ENCODE measurements at places on chromosomes 3 and 15. TPM values are rescaled to one million over a fixed set of nuclear protein-coding genes. Genes with fewer than 3 reads are reported as not detected.
A peak's percentile ranks its signal among the peaks of the same experiment; 100 is the strongest.

DNA sequence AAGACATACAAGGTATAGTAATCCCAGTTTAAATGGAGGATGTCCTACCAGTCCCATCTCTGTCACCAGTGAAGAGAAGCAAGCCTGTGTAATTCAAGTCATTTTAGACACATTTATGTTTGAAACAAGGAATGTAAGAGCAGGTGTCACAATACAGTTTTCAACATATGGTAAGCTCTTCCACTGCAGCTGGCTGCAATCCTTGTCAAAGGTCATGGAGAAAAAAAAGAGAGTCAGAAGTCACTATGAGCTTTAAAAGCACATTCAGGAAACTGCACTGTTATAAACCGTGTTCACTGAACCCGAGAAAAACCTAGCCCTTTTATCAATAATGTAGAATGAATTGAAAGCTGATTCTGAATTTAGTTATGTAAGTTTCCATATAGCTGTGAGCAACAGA lies 206.4 kb downstream of the NAALADL2 start:
- DNase-seq, result no peak
- H3K36me3 ChIP-seq, result no peaks in the 10 kb centered on the region
- H3K4me3 ChIP-seq, result no peak overlapping the region
- no peaks in the 10 kb centered on the region for H3K27me3 ChIP-seq
- H3K4me1 ChIP-seq, result no peaks in the 10 kb centered on the region
- no peak overlapping the region for H3K27ac ChIP-seq

- peak within 1 kb of the TSS; percentile 6 for H3K4me3 ChIP-seq
- no peaks in the 10 kb centered on the region for H3K36me3 ChIP-seq
These were observed at the start of gene HGD for GRCh38 chr3:120682095-120682681. TSS of gene HGD (minus strand) at chr3:120682239. CDS start at chr3:120682111, 128 bp downstream.

DNA sequence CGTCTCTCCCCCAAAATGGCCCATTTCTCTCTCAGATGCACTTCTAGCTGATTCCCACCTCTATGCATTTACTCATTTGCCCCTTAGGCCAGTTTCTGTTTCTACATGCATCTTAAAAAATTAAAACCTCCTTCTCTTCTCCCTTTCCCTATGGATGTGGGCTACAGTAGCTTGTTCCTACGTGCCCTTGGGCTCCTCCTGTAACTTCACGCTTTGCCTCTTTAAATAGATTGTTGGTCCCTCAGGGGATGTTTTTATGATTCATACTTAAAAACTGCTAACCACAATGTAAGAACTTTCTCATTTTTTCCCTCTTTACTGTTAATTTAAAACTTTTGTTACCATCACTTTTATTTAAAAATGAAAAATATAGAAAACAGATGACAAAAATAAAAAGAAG lies 185.6 kb upstream of the MRPL3 start:
- H3K36me3 ChIP-seq, result no peaks in the 10 kb centered on the region
- no peaks in the 10 kb centered on the region for H3K27me3 ChIP-seq
- no peaks in the 10 kb centered on the region for H3K4me1 ChIP-seq
- no peak for DNase-seq

DNA sequence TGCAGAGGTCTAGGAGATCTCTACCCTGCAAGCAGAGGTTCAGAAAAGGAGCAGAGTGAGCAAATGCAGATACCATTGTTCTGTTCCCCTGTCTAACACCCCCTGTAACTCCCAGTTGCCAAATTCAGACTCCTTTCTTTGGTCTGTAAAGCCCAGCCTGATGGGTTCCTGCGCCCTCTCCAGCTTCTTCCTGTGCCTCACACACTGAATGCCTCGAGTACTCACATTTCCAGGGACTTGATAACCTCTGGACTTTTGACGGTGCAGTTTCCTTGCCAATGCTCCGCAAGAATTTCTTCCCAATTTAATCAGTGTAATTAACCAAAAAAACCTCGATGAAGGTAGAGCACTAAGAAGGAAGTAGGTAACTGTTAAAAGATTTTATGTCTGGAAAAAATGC lies 19.3 kb downstream of the PDE8A start:
- H3K27ac ChIP-seq, result no peak overlapping the region
- no peaks in the 10 kb centered on the region for H3K27me3 ChIP-seq
- H3K36me3 ChIP-seq, result no peaks in the 10 kb centered on the region
- no peak for DNase-seq
- H3K4me1 ChIP-seq, result peaks cover 10% of the 10 kb centered on the region
- H3K4me3 ChIP-seq, result no peak overlapping the region

- H3K4me3 ChIP-seq, result no peak overlapping the region
- peaks cover 9% of the 10 kb centered on the region for H3K4me1 ChIP-seq
- DNase-seq, result no peak
- no peaks in the 10 kb centered on the region for H3K27me3 ChIP-seq
- no peaks in the 10 kb centered on the region for H3K36me3 ChIP-seq
These were observed 23.3 kb upstream of the LARS2 start for GRCh38 chr3:45365060-45365459.

- H3K4me3 ChIP-seq, result no peak overlapping the region
- H3K36me3 ChIP-seq, result no peaks in the 10 kb centered on the region
- no peak for DNase-seq
These were observed 222.1 kb upstream of the ADAMTS9 start for GRCh38 chr3:64909757-64910467.

GRCh38 chr3:170090601-170090981 lies 52.8 kb downstream of the GPR160 start:
- H3K4me1 ChIP-seq, result no peaks in the 10 kb centered on the region
- no peaks in the 10 kb centered on the region for H3K27me3 ChIP-seq
- peaks cover 7% of the 10 kb centered on the region for H3K36me3 ChIP-seq
- no peak for DNase-seq
- no peak overlapping the region for H3K4me3 ChIP-seq

- no peak for DNase-seq
- no peaks in the 10 kb centered on the region for H3K36me3 ChIP-seq
- H3K4me1 ChIP-seq, result no peaks in the 10 kb centered on the region
- H3K4me3 ChIP-seq, result no peak overlapping the region
These were observed 142.5 kb downstream of the XXYLT1 start for GRCh38 chr3:195128255-195129071.

DNA sequence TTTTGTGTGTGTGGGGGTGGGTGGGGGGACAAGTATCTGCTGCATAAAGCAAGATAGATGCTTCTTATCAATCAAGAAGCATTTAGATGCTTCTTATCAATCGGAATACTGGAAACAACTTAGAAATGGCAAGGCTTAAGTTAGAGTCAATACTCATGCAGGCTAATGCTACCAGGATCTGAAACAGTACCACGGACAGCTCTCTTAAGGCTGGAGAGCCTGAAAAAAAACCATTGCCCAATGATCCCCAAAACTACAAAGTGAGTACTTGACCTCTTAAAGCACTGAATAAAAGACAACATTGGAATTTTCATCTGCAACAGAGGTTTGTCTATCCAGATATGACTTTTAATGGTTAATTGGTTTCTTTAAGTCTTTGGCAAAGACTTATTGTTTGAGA lies 262.3 kb downstream of the GAP43 start:
- H3K36me3 ChIP-seq, result no peaks in the 10 kb centered on the region
- H3K27me3 ChIP-seq, result no peaks in the 10 kb centered on the region
- no peak overlapping the region for H3K27ac ChIP-seq
- no peaks in the 10 kb centered on the region for H3K4me1 ChIP-seq

GRCh38 chr15:60479361-60480110 lies 594 bp upstream of the ICE2 start:
- peak overlapping the region; percentile 71 for H3K4me3 ChIP-seq
- DNase-seq, result peak; percentile 25
- peak overlapping the region; percentile 94 for H3K27ac ChIP-seq
- no peaks in the 10 kb centered on the region for H3K4me1 ChIP-seq

TMEM42 gene
- 10.0 TPM for total RNA-seq

CADPS gene
- 6.1 TPM for total RNA-seq

ANKUB1 gene
- total RNA-seq, result not detected

CHRFAM7A gene
- total RNA-seq, result 0.42 TPM

CPEB1 gene
- 0.40 TPM for total RNA-seq
